ENCODE measurements at places on chromosomes 5 and 9.

DNA sequence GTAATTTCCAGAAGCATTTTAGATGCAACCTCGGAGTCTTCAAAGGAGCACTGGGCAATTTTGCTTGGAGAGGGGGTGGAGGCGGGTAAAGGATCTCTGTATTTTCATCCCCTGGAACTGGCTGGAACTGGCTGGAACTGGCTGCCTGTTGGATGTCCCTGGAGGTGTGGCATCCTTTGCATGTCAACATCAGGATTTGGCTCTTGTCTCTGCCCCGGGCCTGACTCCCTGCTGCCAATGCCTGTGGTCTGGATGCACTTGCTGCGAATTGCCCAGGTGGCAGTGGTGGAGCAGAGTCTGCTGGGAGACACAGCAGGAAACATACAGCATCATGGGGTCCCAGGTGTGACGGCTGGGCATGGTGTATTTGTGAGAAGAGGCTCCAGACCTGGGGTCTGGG is 391.3 kb downstream of the GADD45G start:
- DNase-seq: no peak

DNA sequence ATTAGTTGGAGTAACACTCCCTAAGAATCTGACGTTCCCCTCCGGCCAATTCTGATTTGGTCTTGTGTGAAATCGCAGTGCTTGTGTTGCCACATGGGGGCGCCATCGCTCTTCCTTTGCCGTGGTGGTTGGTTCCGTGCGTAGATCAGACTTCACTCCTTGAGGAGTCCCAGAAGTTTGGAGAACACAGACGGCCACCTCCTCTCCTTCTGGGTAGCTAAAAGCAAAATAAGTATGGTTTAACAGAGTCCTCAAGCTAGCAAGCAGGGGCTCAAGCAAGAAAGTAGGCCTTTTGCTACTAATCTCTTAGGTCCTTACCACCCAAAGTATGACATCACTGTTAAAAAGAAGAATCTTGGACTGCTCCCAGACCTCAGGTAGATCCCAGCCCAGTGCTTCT is 59.5 kb downstream of the HSPA4 start:
- DNase-seq: peak; percentile 78

- no peak for DNase-seq
These were observed 103.3 kb upstream of the SLIT3 start for GRCh38 chr5:169404223-169404622.

GRCh38 chr5:64786372-64786771 is 17.6 kb downstream of the CWC27 start:
- DNase-seq: no peak

DNA sequence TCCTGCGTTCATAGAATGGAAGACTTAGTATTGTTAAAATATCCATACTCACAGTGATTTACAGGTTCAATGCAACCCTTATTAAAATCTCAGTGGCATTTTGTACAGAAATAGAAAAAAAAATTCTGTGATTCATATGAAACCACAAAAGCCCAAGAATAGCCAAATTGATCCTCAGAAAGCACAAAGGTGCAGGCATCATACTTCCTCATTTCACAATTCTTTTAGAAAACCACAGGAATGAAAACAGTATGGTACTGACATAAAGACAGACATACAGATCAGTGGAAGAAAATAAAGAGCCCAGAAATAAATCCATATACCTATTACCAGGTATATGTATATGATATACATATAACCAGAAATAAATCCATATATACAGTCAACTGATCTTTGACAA is 86.8 kb upstream of the MEGF10 start:
- peak; percentile 35 for DNase-seq

DNA sequence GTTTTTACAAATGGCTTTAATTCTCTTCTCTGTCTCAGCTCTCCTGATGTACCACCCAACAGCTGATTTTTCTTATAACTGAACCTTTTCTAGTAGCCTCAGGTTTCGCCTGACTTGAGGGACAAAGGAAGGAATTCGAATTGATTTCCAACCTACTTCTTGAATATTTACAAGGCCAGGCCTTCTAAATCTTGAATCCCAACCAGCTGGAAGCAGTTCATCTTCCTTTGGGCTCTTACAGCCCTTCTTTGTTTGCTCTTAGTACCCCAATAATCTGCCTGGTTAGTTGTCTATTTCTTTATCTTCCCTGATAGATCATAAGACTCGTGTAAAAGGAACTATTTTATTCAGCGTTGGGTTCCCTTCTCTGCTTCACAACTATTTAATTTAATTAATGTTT is 95.9 kb downstream of the NLN start:
- no peak for DNase-seq
